DMS153 (cell line): ENCODE measurements at places on chromosomes 13 and 19.

DNA sequence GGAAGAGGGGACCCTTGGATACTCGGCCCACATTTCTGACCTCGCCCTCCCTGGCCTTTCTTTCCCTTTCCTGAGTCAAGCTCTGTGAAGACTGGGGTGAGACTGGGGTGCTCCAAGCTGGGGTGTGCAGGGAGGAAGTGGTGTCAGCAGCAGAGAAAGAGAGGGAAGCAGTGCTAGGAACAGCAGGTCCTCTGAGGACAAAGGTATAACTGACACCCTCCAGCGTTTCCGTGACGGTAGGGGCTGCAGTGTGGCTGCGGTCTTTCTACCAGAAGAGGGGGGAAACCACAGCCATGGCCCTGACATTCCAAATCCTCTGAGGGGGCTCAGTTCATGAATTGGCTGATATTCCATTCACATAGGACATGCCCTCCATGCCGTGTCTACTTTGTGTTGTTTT, 1.1 kb downstream of the KIR3DL2 start:
- DNase-seq: no peak

- DNase-seq: no peak
These were observed 211.9 kb downstream of the NDFIP2 start for GRCh38 chr13:79692846-79693245.

GRCh38 chr13:44385847-44386246, 12.2 kb downstream of the SERP2 start:
- DNase-seq: no peak

DNA sequence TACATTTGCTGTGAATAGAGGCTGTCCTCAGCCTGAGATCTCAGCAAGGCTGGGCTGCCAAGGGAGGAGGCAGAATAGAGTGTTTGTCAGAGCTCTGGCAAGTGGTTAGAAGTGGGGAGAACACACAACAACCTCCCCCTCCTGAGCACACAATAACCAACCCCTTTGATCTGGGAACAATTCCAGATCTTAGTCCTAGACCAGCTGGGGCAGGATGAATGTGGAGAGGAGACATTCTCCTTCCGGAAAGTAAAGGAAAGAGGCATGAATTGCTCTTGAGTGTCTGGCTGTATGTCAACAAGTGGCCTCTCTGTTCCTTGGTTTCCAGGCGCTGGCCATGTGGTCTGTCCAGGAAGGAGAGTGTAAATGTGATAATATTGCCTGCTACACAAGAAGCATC, 114.9 kb upstream of the TMTC4 start:
- DNase-seq: peak; percentile 78

GRCh38 chr13:88104576-88104975, 433.4 kb downstream of the SLITRK5 start:
- no peak for DNase-seq

GRCh38 chr19:28140201-28140600, 1072.8 kb downstream of the UQCRFS1 start:
- DNase-seq: no peak

DNA sequence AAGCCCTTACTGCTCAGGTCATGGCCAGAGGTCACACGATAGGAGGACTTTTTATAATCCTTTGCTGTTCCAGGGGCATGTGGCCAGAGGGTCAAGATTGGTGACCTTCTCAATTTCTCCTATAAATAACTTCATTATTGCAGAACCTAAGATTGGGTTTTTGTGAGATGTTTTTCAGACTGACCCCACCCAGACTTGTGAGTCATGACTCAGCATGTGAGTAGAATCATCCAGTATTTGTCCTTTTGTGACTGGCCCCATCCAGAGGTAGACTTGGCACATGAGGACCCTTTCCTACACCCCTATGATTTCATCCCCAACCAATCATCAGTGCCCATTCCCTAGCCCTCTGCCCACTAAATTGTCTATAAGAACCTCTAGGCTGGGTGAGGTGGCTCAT, 84.5 kb upstream of the ABCC4 start:
- DNase-seq: no peak

DNA sequence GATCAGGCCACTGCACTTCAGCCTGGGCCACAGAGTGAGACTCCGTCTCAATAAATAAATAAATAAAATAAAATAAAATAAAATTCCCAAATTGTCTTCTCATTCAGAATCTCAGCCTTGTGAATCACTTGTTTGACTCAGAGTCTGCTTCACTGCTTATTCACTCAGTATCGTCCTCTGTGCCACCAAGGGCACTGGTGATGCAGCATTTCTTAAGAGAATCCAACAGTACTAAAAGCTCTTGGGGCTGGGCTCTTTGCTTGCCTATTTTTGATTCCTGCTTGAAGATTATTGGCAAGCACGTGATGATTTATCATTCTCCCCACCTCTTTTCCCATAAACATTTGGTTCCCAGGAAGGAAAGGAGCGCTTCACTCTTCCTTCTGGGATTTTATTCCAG, 54.8 kb upstream of the HMGB1 start:
- no peak for DNase-seq
